ENCODE measurements at places on chromosomes 7 and 10.

DNA sequence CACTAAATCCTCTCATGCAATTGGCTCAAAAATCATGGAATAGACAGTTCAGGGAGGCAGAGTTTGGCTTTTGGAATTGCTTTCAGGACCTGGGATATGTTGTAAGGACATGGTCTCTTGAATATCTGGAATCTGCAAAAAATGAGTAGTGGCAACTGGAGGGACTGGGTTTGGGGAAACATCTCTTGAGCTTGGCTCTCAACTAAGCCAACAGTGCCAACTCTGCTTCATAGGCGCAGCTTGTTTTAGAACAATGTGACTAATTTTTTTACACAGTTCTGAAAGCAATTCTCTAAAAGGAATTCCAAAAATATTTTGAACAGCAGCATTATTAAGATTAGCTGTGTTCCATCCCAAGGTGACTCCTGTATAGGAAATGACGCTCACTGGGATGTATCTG is 121.5 kb upstream of the DPP6 start:
- no peak for DNase-seq

- no peak for DNase-seq
Observed at GRCh38 chr7:42027521-42027920, 209.5 kb downstream of the GLI3 start.

- DNase-seq = no peak
Observed at GRCh38 chr7:32587411-32587948, 92.2 kb downstream of the AVL9 start.

DNA sequence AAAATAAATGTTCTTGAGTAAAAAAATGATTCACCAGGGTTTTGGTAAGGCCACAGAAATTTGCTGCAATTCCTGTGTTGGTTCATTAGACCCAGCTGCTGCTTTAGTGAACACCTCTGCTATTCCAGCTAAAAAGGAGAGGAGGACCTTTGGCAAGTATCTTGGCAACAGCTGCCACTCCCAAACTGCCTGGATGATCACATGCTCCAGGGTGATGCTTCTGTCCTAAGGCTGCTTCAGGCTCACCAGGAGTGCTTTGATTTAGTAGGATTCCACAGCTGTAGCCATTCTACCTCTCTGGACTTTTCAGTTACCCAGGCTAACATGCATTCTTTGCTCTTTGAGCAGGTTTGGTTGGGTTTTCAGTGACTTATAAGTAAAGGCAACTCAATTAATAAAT is 82.6 kb upstream of the NPVF start:
- DNase-seq = peak; percentile 38

- DNase-seq = no peak
Observed at GRCh38 chr7:140153666-140154161, 23.1 kb downstream of the KDM7A start.

GRCh38 chr7:16204953-16205352 is 216.4 kb downstream of the CRPPA start:
- DNase-seq = no peak

GRCh38 chr10:125444790-125445189 is 238.2 kb downstream of the TEX36 start:
- DNase-seq = no peak

GRCh38 chr7:5296611-5297226 is 14.0 kb downstream of the SLC29A4 start:
- no peak for DNase-seq

- no peak for DNase-seq
Observed at GRCh38 chr10:360653-361052, 225.4 kb downstream of the ZMYND11 start.

- no peak for DNase-seq
Observed at GRCh38 chr10:5618829-5619228, 47.6 kb downstream of the ASB13 start.

- DNase-seq = no peak
Observed at GRCh38 chr7:115005953-115006352, 84.1 kb downstream of the MDFIC start.

DNA sequence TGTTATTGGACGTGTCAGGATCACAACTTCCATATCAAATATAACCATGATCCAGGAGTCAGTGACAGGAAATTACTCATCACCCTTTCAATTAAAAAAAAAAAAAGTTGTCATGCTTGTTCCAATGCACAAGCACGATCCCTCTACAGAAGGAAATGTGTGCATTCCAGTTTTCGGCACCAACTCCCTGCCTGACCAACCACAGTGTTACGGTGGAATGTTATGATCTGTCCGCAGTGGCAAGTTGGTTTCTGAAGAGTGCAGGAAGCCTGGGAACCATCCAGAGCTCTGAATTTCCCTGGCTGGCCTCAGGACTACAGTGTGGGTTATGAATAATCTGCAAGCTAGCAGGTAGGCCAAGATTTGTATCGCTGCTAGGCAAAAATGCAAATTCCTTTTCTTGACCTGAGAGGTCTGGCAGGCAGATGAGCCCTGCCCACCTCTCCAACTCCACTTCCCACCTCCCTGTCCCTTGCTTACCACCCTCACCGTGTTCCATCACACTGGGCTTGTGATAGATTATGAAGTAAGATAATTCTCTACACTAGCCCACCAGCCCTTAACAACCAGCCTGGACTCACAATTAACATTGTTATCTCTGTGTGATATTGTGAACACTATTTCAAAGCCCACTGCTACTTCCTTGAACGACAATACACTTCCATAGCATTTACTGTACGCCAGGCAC is 20.4 kb downstream of the FRMPD2 start:
- DNase-seq = no peak

- DNase-seq = no peak
Observed at GRCh38 chr7:88346357-88346756, 39.7 kb upstream of the STEAP4 start.

DNA sequence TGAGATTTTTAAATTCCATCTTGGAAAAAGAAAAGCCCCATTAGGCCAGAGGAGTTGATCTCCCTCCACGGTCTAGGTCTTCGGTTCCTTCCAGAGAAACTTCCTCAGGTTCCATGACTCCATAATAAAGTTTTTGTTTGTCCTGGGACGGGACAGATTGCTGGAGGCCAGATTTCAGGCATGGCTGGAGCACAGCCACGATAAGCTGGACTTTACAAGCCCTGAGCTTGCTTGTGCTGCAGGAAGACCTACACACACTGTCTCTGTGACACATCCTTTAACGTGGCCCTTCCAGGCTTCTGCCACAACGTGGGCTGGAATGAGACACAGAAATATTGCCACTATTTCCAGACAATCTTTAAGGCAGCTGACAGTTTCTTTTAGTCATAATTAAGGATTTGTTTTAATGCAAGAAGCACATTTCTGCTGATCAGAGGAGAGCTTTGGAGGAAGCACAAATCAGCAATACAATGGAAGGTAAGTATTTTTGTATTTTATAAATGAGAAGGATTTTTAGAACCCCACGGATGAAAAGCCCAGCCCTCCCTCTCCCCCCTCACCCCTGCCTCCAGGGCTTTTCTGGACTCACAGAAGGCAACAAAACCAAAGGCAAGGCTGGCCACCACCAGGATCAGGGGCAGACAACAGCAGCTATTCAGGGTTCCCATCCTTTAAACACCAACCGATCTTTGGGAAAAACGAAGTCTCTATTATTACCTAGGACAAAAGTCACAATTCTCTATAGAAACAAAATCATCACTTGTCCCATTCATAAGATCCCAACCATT is 6.5 kb downstream of the CTBP2 start:
- DNase-seq = no peak

- no peak for DNase-seq
Observed at GRCh38 chr10:87750817-87751216, 67.2 kb downstream of the ATAD1 start.

DNA sequence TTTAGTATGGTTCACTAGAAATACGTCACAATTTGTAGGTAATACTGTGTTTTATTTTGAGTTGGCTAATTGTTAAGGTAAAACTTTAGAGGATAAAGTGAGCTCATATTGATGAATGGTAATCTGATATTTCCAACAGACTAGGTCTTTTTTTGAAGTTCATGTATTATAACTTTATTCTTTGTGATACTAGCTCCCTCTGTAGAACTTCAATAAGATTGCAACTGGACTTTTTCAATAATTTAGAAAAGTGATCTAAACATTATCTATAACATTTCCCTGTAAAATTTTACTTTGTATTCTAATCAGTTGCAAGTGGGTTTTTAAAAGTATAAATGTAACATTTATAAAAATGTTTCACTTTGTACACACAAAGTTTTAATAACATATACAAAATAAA is 83.5 kb downstream of the ADK start:
- no peak for DNase-seq

- no peak for DNase-seq
Observed at GRCh38 chr10:116743266-116744064, 1.1 kb upstream of the HSPA12A start.

DNA sequence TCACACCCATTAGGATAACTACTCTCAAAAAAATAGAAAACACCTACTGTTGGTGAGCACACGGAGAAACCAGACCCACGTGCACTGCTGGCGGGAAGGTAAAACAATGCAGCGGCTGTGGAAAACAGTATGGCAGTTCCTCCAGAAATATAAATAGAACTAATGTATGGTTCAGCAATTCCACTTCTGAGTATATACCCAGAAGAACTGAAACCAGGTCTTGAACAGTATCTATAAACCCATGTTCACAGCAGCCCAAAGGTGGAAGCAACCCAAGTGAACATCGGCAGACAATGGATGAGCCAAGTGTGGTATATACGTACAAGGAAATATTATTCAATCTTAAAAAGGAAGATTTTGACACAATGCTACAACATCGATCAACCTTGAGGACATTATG is 164.7 kb downstream of the ZMYND11 start:
- no peak for DNase-seq

DNA sequence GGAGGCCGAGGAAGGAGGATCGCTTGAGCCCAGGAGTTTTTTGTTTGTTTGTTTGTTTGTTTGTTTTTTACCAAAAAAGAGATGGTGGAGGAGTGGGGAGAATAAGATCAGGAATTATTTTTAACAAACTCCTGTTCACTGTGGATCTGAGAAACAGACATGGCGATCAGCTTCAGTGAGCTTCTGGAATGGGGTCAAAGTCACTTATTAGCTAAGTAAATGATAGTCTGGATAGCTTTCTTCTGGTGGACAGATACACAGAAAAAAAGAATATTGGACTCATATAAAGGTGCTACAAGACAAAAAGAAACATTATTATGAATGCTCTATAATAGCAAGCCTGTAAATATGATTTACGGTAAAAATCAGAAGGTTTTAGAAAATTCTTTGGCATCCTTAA is 85.1 kb downstream of the POU6F2 start:
- DNase-seq = no peak

DNA sequence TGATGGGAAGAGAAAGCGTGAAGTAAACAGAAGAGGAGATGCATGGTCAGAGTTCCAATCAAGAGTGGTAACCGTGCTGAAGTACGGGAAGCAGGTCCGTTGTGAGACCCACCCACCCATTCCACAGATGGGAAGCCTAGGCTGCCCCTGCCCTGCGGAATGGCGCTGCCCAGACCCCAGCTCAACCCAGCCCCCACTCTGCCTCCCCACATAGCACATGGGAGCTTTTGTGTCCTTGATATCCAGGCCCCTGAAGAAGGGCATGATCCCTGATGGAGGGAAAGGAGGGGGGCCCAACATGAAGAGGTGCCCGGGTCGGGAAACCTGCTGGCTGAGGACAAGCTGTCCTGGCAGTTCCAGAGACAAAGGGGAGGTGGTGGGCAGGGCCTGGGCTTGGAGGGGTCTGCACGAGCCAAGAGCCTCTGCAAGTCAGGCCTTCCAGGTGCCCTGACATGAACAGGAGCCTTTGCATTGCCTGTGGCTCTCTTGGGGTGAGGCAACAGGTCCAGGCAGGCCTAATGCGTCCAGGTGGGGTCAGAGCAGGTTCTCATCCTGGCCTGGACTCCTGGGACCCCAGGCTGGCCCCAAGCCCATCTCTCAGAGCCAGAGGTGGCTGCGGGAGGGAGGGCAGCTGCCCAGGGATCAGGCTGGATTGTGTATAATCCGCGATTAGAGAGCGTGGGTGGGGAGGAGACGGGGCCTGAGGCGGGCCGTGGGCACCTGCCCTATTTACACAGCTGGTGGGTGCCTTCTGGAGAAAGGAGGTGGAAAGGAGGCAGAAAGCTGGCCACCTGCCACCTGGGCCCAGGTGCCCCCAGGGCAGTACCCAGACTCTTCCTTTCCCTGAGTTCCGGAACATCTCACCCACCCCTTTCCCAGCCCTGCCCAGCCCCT is 23.5 kb downstream of the YKT6 start:
- no peak for DNase-seq

GRCh38 chr7:157576415-157576814 is 239.6 kb downstream of the DNAJB6 start:
- no peak for DNase-seq

Data from NCI-H1694 treated with DMSO at 0.1 percent for 48 hours (cell line).